ENCODE measurements at places on chromosomes 5 and 9.

DNA sequence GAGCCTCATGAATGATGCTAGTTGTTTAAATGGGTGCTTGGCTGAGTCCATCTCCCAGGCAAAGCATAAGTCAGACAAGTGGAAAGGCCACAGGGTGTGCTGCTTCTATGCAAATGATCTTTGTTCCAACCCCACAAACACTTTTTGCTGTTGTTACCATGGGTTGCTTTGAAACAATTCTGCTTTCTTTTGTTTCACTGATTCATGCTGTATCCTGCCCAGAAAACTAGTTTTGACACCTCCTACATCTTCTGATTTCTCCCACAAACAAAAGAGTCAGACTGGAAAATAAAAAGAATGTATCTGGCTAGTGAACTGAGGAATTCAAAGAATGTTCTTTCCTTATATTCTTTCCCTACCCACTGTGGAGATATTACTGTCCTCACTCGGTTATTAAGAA lies 298.6 kb downstream of the DIRAS2 start:
- DNase-seq = no peak

DNA sequence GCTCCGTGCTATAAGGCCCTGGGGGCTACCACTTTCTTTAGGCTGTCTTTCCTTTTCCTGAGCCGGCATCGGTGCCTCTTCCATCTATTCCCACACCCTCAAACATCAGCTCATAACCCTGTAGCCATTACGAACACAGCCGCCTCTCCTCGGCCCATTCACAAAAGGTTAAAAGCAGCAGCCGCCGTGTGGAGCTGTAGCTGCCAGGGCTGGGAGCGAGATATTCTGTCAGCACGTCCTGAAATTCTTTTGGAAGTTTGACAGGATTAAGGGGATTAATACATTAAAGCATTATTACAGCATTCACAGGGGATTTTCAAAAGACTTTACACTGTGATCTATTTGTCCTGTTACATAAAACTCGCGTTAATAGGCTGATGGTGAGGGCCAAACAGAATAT lies 428.2 kb downstream of the CDK5RAP2 start:
- no peak for DNase-seq

DNA sequence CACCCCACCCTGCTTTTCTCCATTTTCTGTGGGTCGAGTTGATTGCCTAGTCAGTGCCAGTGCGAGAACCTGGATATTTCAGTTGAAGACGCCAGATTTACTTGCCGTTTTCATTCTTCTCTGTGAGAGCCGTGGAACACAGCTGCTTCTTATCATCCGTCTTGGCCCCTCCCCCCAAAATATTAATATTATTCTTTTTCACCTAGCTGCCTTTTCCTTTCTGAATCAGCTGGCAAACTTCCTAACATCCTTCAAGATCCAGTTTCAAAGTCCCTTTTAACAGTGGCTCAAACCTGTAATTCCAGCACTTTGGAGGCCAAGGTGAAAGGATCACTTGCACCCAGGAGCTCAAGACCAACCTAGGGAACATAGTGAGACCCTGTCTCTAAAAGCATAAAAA lies 117.1 kb upstream of the RASA1 start:
- no peak for DNase-seq

- DNase-seq = no peak
Observed at GRCh38 chr5:142213077-142213476, 104.5 kb downstream of the NDFIP1 start.

GRCh38 chr9:133347985-133348717 lies at the start of the genes MED22 and RPL7A:
Gene MED22 (minus strand): TSS chr9:133348131. CDS start chr9:133346662, 1,469 bp downstream.
Gene RPL7A (plus strand): TSS chr9:133348218. CDS start chr9:133348244, 26 bp downstream.
- DNase-seq = peak; percentile 87

DNA sequence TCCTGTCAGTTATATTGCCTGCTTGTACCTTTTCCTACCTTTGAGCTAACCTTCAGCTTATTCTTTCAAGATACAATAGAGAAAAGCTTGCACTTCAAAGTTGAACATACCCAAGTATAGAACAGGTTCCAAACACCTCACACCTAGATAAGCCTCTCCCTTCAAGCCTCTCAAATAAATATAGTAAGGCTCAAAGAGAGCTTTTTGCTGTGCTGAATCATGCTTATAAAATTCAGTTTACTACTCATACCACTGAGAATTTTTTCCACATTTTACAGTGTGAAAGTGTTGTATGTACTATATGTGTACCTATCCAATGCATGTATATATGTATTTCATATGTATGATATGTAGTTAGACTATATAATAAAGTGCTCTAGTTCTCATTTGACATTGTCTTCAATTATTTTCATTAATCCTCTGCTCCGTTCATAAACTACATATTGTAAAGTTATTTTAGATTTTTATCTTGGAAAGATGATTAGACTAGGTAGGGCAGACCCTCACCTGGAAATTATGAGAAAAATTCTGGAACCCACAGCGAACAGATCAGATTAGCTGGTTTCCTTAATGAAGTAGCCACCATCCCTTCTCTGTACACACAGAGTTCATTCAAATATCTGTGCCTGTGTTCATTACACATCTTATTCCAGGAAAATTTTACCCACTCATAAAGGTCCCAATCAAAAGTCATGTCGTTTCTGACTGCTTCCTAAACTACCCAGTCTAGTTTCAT lies 149.2 kb upstream of the RGMB start:
- DNase-seq = no peak

DNA sequence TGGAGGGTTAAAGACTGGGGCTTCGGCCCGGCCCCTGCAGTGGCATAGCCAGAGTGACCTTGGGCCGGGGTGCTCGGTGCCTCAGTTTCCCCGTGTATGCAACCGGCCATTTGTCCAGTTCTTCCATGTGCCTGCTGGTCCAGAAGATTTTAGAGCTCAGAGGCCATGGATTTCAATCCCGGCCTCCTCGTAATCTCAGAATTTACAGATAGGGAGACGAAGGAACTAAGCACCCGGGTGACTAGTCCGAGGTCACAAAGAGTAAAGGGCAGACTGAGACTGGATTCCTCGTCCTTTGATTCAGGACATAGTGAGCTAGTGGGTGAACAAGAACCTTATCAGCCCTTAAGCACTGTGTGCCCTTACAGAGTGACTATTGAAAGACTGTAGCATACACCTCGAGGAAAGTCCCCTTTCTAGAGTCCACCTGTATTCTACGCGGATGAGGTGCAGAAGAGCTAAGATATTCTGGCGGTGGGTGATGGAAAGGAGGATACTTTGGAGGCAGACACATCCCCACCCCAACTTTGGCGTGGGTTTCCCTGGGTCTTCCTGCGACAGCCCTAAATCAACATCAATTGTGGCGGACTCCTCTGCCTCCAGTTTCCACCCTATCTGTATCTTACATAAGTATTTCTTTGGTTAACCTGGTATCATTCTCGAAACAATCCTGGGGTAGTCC lies 597 bp downstream of the SLC31A1 start:
- no peak for DNase-seq

- no peak for DNase-seq
Observed at GRCh38 chr5:107514305-107514704, 156.4 kb downstream of the EFNA5 start.

GRCh38 chr9:36470643-36471290 lies 70.7 kb upstream of the RNF38 start:
- no peak for DNase-seq

DNA sequence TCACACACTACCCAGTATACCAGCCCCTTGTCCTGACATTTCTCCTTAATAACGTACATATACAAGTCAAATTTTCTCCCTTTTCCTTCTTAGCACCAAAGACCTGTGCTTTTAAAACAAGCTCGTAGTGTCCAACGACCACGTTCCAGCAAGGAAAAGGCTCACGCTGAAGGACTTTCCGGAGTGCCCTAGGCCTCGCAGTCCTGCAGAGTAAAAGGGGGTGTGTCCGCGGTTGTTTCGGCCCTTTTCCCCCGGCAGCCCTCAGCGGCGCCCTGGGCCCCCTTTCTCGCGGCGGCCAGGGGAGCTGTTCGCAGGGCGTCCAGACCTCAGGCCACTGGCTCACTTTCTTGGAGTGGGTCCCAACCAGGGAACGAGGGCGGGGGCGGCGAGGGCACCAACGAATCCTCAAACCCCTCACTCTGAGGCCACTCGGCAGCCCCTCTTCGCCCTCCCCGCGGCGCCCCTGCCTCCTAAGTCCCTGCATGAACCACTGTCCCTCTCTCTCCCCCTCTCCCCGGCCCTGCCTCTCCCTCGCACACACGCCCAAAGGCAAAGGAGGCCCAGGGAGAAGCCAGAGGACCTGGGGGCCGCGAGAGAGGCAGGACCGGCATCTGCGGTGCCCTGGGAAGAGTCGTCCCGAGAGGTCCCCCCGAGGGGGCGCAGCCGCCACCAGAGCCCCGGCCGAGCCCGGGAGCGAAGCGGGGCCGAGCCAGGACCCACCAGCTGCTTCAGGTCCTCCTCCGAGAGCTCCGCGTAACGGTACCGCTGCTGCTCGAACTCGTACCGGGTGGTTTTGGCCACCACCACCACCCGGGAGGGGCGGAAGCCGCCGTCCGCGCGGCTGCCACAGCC lies 720 bp downstream of the NADK2 start:
- peak; percentile 10 for DNase-seq

DNA sequence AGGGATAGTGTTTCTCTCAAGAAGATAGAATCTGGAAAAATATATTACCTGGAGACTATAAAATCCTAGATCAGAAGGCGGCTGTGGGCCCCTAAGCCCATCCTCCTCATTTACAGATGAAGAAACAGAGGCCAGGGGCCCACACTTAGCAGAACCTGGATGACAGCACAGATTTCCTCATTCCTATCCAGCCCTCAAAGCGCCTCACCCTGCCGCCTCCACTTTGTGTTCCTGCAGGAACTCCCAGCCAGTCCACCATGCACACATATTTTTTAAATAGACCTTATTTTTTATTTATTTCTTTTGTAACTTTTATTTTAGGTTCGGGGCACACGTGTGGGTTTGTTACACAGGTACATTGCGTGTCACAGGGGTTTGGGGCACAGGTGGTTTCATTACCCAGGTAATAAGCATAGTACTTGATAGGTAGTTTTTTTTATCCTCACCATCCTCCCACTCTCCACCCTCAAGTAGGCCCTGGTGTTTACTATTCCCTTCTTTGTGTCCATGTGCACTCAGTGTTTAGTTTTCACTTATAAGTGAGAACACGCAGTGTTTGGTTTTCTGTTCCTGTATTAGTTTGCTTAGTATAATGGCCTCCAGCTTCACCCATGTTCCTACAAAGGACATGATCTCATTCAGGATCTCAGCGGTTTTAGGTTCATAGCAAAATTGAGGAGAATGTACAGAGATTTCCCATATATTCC lies 85.5 kb upstream of the MAP1B start:
- no peak for DNase-seq

DNA sequence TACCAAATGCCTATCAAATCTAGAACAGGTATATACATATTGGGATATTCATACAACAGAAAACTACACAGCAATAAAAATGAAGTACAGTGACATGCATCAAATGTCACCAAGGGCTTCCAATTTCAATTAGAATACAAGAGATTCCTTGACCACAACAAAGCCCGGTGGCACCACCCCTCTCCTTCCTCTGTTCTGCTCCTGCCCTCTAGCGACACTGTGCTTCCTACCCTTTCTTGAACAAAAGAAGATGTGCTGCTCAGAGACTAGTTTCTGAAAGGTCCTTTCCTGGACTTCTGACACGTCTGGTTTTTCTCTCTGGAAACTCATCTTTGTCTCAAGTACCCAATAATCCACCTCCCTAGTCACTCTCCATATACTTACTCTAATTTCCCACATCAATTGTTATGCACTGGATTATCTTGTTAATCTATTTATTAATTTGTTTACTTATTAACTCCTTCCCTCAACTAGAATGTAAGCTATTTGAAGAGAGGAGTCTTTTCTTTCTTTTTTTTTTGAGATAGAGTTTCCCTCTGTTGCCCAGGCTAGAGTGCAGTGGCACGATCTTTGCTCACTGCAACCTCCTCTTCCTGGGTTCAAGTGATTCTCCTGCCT lies 70.4 kb upstream of the CTSV start:
- peak; percentile 15 for DNase-seq

DNA sequence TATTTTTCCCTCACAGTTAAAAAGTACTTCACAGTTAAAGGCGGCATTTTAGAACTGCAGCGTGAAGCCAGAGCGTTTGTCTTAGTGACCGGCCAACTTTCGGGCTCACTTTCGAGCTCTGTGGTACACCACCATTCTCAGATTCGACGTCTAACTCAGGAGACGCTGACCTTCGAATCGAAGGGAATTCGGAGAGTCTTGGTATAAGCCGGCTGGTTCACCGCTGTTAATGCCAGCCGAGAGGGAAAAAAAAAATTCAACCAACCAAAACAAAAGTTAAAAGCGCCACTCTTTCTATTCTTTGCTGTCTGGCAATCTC lies 544 bp upstream of the SNX24 start:
- DNase-seq = no peak

DNA sequence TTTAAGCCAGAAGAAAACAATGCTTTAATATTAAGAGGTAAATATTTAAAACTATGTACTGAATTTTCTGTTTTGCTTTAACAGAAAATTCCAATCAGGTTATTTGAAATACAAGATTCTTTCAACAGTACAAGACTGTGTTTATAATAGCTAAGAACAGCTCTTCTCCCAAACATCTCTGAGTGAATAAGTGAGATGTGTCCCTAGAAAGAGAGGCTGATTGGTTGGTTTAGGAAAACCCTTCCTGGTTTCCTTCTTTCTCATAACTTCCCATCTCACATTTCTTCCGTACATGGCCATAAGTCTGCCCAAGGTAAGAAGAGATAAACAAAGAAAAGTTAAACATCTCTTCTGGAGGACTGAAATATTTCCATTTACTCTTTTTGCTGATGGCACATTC lies 145.9 kb downstream of the FANCC start:
- DNase-seq = no peak

DNA sequence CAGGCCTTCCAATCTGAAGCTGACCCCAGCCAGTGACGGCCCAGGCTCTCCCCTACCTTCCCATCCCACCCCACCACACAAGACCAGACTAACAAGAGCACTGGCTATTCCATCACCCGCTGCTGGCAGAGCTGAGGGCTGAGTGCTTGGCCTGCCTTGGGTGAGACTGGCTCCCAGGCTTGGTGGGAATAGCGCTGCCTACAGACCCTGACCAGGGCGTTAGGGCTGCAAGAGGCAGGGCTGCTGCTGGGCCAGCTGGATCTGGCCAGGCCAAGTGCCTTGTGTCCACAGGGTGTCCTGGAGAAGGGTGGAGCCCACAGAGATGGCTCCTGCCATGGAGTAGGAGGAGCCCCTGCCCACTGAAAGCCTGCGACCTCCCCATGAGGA lies 31.6 kb upstream of the ANGPTL2 start:
- DNase-seq = no peak

DNA sequence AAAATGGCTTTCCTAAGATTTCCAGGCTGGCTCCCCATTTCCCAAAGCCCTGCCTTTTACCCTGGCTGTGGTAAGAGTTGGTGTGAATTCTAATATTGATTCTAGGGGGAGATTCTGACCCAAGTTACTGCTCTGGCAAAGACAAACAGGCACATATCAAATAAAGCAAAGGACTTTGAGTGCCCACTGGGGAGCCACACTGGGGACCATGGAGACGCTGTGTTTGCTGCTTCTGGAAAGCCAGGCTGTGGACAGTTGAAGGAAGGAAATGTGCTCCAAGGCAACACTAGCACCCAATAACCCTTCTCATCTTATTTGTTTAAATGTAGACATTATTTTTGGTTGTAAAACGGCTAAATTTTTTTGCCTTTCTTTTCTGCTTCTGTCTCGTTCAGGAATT lies 78.7 kb downstream of the SNCAIP start:
- DNase-seq = no peak
